ENCODE measurements at places on chromosomes 5 and 9.
A peak's percentile ranks its signal among the peaks of the same experiment; 100 is the strongest.

DNA sequence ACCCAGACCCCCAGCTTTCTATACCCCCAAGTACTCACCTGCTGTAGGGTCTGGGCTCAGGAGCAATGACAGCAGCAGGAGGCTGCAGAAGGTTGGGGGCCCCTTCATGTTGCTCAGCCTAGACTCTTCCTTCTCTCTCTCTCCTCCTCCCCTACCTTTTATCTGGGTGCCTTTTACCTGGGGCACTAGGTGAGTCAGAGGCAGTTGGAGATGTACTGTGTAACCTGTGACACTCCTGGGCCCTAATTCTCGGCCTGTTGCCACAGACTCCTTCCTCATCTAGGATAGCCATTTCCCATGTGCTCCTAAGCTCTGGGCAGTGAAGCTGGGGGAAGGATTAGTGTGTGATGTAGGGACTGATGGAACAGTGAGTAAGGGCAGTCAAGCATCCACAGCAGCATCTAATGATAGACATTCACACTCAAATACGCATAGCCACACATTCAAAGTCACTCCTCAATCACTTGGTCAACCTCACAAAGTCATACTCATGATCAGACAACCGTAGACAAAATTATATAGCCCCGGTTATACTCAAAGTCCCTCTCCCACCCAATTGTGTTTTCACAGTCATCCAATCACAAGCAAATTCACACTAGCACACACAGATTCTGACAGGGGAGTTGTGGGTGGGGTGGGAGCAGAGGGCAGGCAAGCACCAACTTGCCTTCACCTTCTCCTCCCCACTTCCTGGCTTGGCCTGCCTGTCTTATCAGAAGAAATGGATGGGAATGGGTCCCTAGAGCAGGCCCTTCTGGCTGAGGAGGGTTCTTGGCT lies at the start of gene CCL27:
CCL27 (minus strand) TSS at position 132 of the 777 bp plus-strand sequence; CDS start at position 108, 24 bp downstream.
- no peak within 1 kb of the TSS for H3K4me3 ChIP-seq
- DNase-seq, result no peak
- peak within 1 kb of the TSS; percentile 100 for H3K27ac ChIP-seq
- peaks cover 7% of the 10 kb centered on the region for H3K4me1 ChIP-seq
- peaks cover 26% of the 10 kb centered on the region for H3K36me3 ChIP-seq

DNA sequence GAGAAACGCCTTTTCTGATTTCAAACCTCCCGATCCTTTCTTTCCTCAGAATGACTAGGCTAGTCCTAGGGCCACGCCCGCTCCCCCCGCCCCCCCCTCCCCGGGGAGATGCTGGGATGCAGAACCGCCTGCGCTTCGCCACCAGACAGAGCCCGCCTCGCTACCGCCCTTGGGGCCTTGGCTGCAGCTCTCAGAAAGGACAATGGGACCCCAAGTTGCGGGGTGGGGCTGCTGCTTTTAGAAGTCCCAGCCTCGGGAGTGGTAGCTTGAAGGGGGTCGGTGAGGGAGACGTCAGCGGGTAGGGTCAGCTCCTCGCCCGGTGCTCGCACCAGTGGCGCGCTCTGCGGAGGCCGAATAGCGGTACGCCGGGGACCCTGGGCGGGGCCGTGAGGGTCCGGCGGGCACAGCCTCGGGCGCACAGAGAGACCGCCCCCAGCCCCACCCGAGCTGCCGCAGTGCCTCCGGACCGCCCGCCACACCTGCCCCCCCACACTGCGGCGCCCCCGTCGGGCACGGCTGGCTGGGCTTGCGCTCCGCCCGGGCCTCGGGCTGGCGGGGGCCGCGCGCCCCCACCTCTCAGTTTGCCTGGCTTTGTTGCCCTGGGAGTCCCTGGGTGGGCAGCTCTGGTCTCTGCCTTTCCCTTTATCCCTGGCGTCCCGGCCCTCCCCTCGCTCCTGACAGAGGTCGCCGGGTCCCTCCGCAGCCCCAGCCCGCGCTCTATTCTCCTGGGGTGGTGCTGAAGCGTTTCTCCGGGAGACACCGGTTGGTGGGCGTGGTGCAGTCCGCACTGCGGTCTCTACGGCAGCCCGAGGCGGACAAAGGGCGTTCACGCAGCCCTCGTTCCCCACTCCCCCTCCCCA lies 1.2 kb downstream of the MAP1B start:
- DNase-seq, result peak; percentile 53
- H3K36me3 ChIP-seq, result no peaks in the 10 kb centered on the region
- H3K27me3 ChIP-seq, result no peaks in the 10 kb centered on the region
- peaks cover 7% of the 10 kb centered on the region for H3K4me1 ChIP-seq
- H3K4me3 ChIP-seq, result peak overlapping the region; percentile 77

GRCh38 chr5:2007878-2008501 lies 125.3 kb upstream of the IRX4 start:
- H3K4me3 ChIP-seq, result no peak overlapping the region
- no peaks in the 10 kb centered on the region for H3K36me3 ChIP-seq
- H3K27ac ChIP-seq, result no peak overlapping the region
- H3K4me1 ChIP-seq, result no peaks in the 10 kb centered on the region
- DNase-seq, result no peak

DNA sequence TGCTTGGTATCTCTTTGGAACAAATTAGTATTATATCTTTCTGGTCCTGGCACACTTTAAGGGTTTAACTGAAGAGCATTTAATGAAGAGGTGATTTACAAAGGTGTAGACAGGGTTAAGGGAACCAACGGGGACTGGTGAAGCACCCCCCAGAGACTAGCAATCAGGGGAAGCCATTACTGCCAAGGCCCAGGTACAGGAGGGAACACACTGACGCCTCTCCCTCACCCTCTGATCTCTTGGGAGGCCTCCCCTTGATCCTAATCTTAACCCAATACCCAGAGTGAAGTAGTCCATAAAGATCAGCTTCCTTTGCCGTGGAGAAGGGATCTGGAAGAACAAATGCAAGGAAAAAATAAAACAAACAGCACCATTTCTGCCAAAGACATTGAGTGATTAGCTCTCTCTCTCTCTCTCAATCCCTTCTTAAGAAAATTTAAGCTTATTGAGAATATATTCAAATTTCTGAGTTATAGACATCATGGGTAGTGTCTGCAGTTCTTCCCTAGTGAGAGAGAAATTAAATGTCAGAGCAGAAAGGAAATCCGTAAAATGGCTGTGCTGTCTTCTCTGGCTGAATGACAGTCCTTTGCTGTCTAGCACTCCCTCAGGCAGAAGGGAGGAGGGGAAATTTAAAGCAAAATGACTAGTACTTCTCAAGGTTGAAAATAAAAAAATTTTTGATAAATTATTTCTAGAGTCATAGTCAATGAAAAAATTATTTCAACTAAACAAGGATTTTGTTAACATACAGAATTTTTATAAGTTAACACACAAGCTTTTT lies 20.0 kb downstream of the F2R start:
- no peak overlapping the region for H3K27ac ChIP-seq
- H3K4me1 ChIP-seq, result no peaks in the 10 kb centered on the region
- H3K27me3 ChIP-seq, result no peaks in the 10 kb centered on the region
- DNase-seq, result no peak

DNA sequence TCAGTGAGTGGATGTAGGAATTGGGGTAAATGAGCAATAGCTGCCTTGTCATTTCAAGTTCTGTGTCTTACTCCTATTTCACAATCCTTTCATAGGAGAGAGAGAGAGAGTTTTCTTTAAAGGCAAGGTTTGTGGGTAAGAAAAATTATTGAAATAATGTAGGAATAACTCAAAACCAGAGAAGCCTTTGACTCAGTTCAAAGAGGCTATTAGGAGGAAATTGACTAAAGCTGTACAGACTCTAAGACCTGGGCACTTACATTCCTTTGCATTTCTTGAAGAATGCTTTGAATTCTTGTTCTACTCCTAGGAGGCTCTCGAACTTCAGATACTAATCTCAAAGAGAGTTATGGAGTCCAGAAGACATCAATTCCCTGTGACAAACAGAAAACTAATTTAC lies 257.1 kb downstream of the FBXL7 start:
- no peak overlapping the region for H3K4me3 ChIP-seq
- H3K36me3 ChIP-seq, result no peaks in the 10 kb centered on the region
- H3K27ac ChIP-seq, result no peak overlapping the region
- DNase-seq, result no peak

DNA sequence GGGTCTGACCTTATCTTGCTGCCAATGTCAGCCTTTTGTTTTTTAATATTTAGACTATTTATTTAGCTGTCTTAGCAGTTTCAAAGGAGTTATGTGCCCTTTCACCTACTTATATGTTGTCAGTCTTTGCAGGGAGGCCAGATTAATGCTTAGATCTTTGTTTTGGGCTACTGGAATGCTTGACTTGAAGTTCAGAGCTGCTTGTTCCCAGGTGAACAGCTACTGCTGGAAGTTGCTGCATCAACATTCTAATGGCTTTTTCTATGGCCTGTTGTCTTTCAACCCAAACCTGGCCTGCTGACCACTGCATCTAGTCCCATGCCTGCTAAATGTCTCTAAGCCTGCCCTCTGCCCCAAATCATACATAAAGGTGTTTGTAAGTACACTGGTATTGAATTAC lies 3.0 kb downstream of the SLC22A5 start:
- no peak overlapping the region for H3K27ac ChIP-seq
- no peaks in the 10 kb centered on the region for H3K27me3 ChIP-seq
- no peak for DNase-seq
- no peaks in the 10 kb centered on the region for H3K36me3 ChIP-seq

DNA sequence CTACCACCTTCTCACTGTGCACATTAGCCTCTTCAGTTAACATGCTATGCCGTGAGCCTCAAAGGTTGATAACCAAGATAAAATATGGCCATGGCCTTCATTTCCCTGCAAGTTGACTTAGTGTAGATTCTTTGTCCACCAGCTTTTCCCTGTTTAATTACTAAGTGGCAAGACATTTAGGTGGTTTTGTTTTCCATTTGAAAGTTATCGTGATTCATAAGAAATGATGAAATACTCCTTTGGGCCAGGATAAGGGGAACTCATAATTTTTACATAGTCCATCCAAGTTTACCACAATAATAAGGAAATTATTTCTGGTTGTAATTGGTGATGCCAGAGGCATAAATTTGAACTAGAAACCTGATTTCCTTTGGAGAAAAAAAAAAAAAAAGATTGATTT lies 609.6 kb downstream of the TAF11L14 start:
- no peaks in the 10 kb centered on the region for H3K27me3 ChIP-seq
- H3K36me3 ChIP-seq, result no peaks in the 10 kb centered on the region
- H3K4me1 ChIP-seq, result no peaks in the 10 kb centered on the region

Measured in thoracic aorta (tissue), 2 donors.